GM13976 (cell line): ENCODE measurements at places on chromosomes 2 and 18.

DNA sequence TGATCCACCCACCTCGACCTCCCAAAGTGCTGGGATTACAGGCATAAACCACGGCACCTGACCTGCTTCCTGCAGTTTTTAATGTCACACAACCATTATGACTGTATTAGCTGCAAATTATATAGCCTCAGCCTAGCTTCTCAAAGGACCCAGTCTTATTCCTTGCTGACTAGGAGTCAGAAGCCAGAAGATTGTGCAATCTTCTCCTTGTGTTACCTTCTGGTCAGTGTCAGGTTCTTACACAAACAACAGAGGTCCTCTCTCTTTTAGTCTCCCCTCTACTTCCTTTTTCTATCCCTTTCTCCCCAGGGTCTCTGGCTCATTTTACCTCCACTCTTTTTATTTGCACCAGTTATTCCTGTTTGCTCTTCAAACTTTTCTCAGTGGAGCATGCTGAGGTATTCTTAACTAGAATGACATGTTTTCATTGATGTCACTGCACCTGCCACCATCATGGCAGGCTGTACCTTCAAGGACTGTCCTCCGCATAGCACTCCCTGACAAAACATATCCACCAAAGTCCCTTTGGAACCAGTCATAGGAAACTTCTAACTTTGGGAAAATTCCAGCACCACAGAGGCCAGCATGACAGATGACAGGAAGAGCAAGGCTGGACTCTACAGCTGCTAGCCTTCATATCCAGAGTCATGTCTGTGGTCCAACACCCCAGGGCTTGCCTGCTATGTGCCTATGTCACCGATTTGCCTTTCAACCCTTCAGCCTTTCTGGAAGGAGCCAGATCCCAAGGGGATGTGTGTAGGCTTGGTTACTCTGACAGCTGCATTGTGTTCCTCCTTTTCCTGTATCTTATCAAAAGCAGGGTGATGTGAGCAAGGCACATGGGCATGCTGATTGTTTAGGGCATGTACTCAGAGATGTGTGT is 45.2 kb upstream of the EPC2 start:
- DNase-seq: no peak

- DNase-seq: peak; percentile 81
Measured at GRCh38 chr2:231642631-231643494, 50.2 kb downstream of the TEX44 start.

DNA sequence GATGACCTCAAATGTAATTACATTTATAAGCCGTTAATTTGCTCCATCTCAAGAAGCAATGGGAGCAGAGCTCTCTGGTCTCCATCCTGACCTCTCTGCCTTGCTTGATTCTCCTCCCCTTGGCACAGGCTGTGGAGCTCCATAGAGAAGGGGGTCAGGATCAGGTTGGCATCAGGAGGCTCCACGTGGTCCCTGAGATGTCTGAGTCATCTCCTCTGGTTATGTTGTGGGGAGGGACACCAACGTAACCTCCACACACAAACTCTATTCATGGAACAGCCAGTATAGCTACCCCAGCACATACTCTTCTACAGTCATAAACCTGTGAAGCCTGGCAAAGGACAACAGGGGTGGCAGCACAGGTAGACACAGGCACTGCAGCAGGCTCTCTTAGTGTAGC is 29.0 kb downstream of the TRABD2A start:
- no peak for DNase-seq

DNA sequence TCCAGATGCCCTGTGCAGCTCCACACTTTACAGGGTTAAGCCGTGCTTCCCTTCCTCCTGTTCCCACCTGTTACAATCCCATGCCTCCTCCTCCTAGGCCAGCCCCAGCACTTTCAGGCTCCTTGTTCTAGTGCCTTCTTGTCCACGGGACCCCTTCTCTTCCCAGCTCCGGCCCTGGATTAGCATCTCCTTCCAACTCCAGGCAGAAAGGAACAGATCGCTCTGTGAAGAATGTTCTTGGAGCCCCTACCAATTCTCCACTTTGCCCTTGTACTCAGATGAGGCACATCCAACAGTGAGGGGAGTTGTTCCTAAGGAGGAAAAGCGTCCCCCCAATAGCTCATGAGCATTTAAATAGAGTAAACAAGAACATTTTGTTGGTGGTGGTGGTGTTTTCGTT is 72.7 kb downstream of the CABLES1 start:
- no peak for DNase-seq

GRCh38 chr2:158967731-158968395 is 577 bp upstream of the TANC1 start:
- peak; percentile 29 for DNase-seq

GRCh38 chr2:29950481-29950880 is 29.1 kb upstream of the ALK start:
- DNase-seq: no peak

- DNase-seq: no peak
Measured at GRCh38 chr2:223914324-223914723, 30.8 kb downstream of the WDFY1 start.

DNA sequence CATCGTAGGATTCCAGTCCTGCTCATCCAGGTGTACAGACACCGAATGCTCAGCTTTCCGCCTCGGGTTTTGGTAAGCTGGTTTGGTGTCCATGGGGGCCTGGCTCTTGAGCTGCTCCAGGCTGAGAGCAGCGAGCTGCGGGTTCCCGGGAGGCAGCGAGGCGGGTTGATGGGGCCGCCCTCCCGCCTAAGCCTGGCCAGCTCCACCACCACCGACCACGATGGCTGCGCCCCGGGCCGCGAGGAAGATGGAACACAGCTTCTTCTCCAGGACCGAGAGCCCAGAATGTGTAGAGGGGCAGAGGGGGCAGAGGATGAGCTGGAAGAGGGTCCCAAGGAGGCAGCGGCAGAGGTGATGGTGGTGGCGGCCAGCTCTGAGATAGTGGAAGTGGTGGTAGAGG is 64.1 kb downstream of the AKAIN1 start:
- DNase-seq: no peak

GRCh38 chr2:28325173-28325566 is 67.5 kb upstream of the FOSL2 start:
- DNase-seq: no peak

DNA sequence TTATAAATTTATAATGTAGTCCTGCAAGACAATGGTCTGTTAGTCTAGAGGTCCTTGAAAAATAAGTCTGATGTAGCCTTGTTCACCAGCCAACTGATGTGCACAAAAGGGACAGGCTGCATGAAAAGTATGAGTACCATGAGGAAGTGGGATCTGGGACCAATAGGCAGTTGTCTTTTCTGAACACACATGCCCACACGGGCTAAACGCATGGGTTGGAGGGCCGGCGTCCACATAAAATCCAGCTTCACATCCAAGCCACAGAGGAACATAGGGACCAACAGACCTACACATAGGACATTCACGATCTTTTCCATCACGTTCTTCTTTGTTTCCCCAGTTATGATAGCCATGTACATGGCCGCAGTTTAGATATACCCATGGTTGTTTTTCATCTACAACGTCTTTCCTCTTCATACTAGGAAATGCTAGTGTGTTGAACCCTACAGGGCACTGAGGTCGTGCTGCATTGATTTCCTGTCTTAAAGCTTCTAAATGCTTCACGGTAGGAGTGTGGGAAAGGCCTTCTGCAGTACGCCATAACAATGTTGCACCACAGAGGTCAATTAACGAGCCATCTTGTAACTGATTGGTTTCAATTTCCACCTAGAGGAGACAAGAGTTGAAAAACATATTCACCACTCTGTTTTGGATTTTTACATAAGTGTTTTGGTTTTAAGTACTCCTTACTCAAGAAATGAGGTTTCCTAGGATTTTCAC is 49.4 kb downstream of the PELI1 start:
- DNase-seq: no peak
